T-helper 2 cell (primary cell): ENCODE measurements at places on chromosomes 6 and 20.

GRCh38 chr6:159555082-159555875 is 137.8 kb downstream of the SOD2 start:
- DNase-seq: no peak

GRCh38 chr6:113089056-113089455 is 741.9 kb downstream of the RFPL4B start:
- DNase-seq: no peak

DNA sequence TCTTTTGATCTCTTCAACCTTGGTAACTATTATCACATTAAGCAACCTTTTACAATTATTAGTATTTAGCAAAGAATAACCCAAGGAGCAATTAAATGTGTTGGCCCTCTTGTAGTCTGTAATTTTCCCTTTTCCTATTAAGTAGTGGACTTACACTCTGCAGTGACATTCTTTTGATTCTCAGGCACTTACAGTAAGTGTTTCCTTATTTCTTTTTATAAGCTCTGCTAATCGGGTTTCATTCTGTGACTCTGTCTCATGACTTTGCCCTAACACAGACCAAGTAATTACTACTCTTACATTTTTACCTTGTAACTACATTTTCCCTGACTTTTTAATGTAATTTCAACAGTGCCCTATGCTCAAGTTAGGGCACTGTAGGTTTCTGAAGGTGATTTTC is 104.0 kb upstream of the EPHA7 start:
- DNase-seq: no peak

GRCh38 chr20:63752411-63753101 is 13.0 kb downstream of the SLC2A4RG start:
- no peak for DNase-seq

DNA sequence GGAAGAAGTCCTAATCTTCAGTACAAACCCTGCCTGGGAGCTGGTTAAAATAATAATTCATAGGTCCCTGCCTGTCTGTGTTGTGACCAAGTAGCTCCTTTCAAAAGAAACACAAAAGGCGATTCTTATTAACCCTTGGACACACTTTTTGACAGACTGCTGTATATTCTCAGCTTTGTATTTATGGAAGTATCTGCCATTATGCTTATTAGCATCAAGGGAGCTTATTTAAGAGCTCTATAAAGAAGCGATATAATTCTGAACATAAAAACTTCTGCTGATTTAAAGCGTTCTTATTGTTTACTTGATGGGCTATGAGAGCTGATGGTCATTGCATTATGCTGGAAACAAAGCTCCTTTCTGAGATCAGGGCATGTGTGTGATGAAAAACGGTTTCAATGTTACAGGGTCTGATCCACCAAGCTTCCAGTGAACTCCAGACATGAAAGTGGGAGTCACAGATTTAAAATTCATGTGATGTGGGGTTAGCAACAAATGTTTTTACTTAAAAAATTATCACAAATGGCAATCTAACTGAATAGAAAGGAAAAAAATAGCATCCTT is 181.8 kb upstream of the PDE10A start:
- no peak for DNase-seq

- DNase-seq: no peak
Measured at GRCh38 chr6:32110632-32111031, 1.5 kb upstream of the TNXB start.

GRCh38 chr6:45959534-45960145 is 56.0 kb downstream of the CLIC5 start:
- no peak for DNase-seq

DNA sequence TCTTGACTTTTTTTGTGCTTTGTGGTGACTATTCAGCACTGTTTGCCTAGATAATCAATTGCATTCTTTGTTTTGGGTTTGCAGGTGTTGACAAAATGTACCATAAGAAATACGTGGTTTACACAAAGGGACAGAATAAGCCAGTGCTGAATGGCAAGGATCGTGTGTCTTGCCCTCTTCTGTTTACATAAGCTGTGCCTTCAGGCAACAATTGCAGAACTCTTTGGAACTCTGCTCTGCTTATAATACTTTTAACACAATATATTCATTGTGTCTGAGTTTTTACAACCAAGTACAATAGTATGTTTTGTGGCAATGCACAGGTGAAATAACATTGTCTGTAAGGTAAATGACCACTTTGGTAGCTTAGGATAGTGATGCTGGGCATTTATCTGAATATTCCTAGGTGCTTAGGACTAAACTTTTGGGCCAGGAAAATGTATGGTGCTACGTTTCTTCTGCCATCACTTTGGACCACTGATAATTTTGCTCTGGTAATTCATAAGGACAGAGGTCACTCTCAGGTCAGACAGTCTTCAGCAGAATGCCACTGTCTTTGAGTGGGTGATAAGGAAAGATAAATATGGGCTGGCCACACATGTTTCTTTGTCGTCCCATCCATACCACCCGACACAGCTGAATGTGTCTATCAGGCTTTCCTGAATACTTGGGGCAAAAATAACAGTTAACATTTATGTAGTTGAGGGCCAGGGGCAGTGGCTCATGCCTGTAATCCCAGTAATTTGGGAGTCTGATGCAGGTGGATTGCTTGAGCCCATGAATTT is 344.6 kb upstream of the IMPG1 start:
- no peak for DNase-seq

DNA sequence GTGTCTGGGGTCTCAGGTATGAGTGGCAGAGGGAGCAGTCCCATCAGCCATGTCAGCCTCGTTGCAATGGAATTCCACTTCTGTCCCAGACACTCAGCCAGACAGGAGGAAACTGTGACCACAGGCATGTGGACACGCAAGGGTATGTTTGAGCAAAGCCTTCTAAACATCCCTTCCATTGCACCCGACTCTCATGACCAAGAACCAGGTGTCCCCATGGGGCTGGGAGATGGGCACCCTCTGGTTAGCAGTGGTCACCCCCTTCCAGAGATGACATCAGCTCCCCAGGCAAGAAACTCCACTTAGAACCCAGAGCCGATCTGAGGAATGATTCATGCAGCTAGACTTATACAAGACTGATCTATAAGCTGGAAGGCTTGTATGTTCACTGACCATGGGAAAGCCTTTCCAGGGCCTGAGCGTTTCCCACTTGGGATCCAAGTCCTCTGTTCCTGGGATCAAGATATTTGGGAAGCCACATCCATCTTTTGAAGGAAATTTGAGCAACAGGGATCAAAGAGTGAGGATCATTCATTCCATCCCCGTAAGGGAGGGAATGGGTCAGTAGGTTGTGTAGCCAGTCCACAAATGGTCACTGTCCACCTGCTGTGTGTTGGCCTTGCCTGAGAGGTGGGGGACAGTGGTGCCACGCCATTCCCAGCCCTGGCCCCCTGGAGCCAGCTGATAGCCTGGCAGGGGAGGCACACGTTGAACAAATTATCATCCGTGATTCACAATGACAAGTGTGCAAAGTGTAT is 3.9 kb upstream of the MRGBP start:
- no peak for DNase-seq

DNA sequence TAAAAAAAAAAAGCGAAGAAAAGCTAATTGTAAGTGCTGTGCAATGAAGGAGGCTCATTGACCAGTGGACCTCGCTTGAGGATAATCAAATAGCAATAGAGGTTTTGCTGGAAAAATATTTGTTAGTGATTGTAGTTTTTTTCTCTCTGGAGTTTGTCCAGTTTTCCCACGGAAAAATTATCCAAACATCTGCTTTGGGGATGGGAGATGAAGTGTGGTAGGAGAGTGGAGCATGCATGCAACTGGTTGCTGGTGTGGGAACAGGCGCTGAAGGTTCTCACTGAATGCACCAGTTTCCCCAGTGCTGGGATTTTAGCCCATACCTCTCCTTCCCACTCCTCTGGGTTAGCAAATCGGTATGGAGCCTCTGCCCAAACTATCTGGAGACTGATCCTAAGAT is 281.7 kb upstream of the TAB2 start:
- no peak for DNase-seq

GRCh38 chr6:129695373-129696027 is 14.5 kb downstream of the ARHGAP18 start:
- DNase-seq: no peak

GRCh38 chr6:35352735-35353134 is 10.4 kb downstream of the PPARD start:
- DNase-seq: no peak

- no peak for DNase-seq
Measured at GRCh38 chr6:16623731-16624130, 137.5 kb downstream of the ATXN1 start.

DNA sequence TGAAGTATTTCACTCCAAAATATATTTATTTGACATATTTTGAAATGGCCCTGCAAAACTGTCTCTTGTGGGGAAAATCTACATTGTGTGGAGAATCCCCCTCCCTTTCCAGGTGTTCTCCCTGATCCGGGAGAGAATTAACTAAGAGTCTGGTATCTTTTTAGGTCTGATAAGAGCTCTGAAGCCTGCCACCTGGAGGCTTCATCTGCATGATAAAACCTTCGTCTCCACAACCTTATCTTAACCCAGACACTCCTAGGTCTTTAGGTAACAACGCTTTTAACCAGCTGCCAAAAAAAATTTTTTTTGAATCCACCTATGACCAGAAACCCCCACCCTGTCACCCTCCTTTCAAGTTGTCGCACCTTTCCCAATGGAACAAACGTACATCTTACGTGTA is 43.0 kb downstream of the FAM184A start:
- no peak for DNase-seq

GRCh38 chr6:24858177-24858653 is 59.5 kb upstream of the ARMH2 start:
- DNase-seq: no peak

- DNase-seq: no peak
Measured at GRCh38 chr6:132515386-132515785, 2.5 kb upstream of the STX7 start.

DNA sequence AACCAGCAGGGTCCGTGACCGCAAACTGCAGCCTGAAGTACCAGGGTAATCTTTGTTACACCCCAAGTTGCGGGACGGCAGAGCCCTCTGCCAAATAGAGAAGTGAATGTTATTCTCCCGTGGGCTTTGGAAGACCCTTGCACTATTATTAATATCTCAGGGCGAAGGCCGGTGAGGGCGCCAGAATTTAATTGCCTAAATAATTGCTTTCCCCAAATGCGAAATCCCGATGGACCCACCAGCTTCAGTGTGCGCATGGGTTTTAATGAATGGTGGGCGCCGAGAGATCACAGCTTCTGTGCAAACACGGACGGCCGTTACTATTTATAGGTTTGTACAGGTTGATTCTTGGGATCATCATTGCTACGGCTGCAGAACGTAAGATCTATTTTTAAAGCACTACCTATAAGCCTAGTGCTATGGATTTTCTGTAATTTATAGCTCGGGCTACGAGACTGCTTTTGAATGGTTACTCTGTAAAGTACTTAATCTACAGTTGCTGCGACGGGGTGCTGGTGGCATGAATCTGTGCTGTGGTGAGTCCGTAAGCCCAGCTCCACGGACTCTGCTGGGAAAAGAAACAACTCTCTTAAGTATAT is 15.2 kb upstream of the PHACTR3 start:
- no peak for DNase-seq

GRCh38 chr6:53112871-53113270 is 35.8 kb downstream of the GCM1 start:
- DNase-seq: no peak

- no peak for DNase-seq
Measured at GRCh38 chr6:21390532-21391213, 202.9 kb upstream of the SOX4 start.

- DNase-seq: no peak
Measured at GRCh38 chr20:1793821-1794220, 101.4 kb upstream of the SIRPA start.

GRCh38 chr6:110359556-110359955 is 1.4 kb upstream of the METTL24 start:
- DNase-seq: no peak

DNA sequence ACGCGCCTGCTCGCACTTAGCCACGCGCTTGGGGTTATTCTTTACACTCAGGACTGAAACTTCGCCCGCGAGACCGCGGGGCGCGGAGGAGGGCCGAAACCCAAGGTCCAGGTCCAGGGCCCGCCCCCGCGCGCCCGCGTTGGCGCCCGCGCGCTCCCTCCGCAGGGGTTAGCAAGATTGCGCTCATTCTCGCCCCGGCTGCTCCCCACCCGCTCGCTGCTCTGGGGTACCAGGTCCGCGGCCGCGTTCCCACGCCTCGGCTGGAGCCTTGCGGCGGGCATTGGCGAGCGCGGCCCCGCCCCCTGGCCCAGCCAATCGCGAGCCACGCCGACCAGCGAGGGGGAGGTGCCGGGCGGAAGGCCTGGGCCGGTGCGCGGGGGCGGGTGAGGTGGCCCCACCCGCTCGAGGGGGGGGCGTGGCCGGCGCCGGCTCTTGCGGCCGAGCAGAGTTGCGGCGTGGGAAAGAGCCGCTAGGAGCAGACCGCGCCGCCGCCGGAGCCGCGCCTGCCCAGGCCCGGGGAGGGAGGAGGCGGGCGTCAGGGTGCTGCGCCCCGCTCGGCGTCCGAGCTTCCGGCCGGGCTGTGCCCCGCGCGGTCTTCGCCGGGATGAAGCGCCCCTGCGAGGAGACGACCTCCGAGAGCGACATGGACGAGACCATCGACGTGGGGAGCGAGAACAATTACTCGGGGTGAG is at the start of gene HEY2:
TSS of gene HEY2 (plus strand) at position 460 of the 692 bp plus-strand sequence. CDS start at position 605, 145 bp downstream.
- peak; percentile 81 for DNase-seq

DNA sequence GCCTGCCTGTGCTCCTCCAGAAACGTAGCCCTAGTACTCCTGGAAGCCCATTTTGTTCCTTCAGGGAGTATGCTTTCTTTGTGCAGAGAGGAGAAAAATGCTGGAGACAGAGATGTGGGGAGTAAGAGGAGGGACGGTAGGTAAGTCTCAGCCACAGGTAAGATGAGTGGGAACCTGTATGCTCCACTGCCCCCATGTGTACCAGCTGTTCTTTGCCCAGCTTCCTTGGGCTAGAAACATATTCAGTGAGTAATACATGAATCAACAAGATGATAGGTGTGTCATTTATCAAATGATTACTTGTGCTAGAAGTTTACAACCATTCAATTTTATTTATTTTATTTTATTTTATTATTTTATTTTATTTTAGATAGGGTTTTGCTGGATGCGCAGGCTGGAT is 13.6 kb upstream of the CEP85L start:
- DNase-seq: no peak

DNA sequence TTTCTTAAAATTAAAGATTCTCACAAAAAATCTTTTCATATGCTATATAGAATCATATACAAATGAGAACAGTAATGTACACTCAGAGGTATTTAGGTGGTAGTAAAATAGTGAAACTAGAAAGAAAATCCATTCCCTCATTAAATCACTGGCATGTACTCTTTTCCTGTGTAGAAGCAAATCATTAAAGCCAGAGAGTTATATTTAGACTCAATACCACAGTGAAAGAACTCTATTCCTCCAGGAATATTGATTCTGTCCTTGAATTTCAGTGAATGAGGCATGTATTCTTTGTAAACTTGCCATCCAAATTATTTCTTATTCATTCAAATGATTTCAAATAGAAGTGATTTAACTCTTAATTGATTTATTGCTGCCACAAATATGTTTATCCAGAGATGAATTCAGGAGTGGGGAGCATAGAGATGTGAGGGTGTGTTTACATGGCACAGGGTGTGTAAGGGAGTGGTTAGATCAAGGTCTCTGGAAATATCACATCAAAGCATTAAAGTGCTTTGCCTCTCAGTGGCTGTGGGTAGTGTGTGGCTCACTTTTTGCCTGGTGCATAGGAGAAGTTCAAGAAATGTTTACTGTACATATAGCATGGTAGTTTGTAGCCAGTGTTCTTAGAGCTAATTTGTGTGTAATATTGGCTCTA is 141.2 kb downstream of the FAM83B start:
- DNase-seq: no peak

- no peak for DNase-seq
Measured at GRCh38 chr20:14234666-14235295, 102.6 kb downstream of the FLRT3 start.
